Ureter (tissue), 1 donor: ENCODE measurements at places on chromosomes 7 and 10. TPM values are rescaled to one million over a fixed set of nuclear protein-coding genes. Genes with fewer than 3 reads are reported as not detected.
A peak's percentile ranks its signal among the peaks of the same experiment; 100 is the strongest.

GRCh38 chr7:33107136-33108066 is 1.8 kb downstream of the RP9 start:
- DNase-seq = no peak

GRCh38 chr7:977326-978048 is 2.1 kb upstream of the COX19 start:
- DNase-seq = no peak

GRCh38 chr10:70255329-70256299 is 22.4 kb upstream of the PPA1 start:
- DNase-seq = no peak

DNA sequence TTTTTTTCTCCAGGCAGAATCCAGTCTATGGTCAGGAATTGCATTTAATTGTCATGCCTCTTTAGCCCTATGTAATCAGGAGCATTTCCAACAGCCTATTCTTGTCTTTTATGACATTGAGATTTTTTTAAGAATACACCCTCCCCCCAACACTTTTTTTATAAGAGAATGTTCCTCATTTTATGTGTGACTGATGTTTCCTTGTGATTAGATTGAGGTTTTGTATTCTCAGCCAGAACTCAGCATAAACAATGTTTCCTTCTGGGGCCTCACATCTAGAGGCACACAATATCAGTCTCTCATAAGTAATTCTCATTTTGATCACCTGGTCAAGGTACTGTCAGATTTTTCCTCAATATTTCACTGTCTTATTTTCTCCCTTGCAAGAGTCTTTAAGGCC is 193.4 kb upstream of the PDE1C start:
- DNase-seq = no peak

GRCh38 chr10:64648915-64649314 is 1127.7 kb downstream of the REEP3 start:
- no peak for DNase-seq

DNA sequence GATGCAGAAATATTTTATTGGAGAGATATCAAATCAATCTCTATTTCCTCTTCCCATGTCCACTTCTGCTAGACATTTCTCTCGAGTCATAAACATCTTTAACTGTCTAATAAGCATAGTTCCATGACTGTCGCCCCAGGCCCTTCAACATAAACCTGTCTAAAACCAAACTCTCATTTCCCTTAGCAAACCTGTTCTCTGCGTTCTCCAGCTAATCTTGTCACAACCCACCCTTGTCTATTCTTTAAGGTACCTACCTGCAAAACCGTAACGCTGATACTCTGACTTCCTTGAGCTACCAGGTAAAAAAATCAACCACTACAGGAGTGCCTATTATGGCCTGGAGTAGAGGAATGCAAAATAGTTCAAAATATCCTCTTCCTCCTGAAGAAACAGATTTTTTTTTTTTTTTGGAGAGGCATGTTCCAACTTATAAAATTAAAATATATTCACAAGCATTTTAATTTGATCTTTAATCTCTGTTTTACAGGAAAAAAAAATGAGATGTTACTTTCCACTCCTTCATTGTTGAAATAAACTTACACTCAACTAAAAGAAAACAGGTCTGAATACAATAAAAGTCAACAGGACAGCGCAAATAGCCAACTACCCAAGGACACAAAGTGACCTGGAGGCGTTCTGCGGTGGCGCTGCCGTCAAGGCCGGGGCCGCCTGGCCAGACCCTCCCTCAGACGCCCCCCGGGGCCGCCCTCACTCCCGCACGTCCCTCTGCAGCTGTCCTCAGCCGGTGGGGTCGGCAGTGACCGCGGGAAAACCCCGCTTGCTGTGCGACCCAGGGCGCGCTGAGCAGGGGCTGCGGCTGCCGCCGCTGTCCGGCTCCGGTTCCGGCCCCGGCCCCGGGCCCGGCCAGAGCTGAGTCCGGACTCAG is 765 bp downstream of the SLC25A40 start:
- DNase-seq = peak; percentile 44

DNA sequence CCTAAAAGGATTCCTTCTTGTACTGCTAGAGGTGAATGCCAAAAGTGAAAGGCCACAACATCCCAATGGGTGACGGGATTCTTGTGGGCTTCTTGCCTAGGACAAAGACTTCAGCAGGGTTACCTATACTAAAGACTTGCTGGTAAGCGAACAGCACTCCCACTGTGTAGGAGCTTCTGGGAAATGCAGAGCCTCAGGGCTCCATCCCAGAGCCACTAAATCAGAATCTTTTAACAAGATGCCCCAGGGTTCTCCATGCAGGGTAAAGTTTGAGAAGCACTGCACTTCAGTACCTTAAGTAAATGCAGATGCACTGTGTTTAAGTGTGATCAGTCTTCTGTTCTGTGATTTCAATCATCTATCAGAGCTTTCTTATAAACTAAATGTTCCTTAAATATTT is 266.9 kb upstream of the KLF14 start:
- DNase-seq = no peak

- no peak for DNase-seq
Measured at GRCh38 chr7:151682831-151683614, 163.3 kb upstream of the RHEB start.

- peak; percentile 73 for DNase-seq
Measured at GRCh38 chr7:25894902-25895791, 256.9 kb upstream of the NFE2L3 start.

- DNase-seq = no peak
Measured at GRCh38 chr10:6423004-6423403, 157.1 kb downstream of the PRKCQ start.

DNA sequence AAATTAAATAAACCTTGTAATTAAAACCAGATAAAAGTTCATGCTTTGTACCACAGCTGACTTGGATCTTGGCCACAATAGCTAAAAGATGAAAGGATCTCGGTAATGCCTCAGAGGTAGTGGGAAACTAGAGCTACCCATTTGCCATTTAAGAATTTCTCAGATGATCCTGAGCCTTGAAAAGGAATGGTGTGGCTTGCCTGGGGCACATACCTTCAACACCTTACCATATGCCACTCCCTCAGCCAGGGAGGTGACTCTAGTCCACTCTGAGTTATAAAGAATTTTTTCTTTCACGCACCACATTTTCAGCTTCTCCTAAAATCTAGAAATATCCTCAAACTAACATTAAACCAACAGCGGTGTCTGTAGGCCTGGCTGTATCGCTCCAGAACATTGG is 516.3 kb upstream of the TEX47 start:
- no peak for DNase-seq

- no peak for DNase-seq
Measured at GRCh38 chr7:96276019-96276418, 45.9 kb downstream of the SLC25A13 start.

DNA sequence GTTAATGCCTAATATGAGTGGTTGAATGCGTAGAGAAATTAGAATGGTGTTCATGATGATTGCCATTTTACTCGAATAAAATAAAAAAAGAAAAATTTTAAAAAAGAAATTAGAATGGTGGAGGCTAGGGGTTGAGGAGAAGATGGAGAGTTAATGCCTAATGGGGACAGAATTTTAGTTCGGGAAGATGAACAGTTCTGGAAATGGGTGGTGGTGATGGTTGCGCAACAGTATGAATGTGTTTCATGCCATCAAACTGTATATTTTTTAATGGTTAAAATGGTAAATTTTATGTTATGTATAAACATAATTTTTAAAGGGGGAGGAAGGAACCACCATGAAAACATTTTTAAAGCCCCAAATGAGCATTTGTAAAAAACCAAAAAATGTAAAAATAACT is 140.1 kb upstream of the AGK start:
- no peak for DNase-seq

DNA sequence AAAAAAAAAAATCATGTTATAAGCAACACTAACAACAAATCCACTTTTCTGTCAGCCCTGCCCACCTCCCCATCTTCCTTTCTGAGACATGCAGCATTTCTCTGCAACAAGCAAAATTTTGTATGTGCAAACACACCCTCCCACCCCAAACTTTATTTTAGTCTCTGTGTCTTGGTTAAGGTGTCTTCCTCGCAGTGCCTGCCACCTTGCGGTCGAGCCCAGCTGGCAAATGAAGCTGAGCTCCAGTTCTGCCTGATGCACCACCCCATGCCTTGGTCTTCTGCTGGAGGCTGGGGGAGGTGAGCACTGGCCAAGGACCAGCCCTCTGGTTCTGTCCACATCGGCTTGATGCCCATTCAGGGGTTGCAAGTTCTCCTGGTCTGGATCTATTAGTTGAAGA is 206.3 kb downstream of the MGMT start:
- DNase-seq = no peak

DNA sequence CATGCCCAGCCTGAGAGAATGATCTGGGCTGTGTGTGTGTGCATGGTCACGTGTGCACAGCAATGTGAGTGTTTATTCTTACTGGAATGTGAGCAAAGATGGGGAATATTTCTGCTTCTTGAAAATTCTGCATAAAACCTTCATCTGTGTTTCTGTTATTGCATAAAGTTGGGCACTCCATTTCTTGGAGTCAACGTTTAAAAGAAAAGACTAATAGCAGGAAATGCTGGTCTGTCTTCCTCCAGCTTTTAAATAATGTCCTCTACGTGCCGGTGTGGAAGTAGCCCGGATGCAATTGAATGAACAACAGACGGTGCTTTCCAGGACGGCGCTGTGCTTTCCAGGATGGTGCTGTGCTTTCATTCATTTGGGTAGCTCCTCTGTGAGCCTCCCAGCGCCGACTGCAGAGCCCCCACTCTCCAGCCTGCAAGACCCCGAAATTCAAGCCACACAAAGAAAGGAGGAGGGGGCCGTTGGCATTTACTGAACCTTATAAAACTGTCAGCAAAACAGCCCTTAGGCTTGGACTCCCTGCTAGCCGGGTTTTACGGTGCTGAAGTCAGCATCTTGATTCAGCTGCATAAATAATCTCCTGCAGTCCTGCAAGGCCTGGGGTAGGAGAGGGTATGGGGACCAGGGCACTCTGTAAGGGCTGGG is 158.2 kb upstream of the PRKCQ start:
- DNase-seq = no peak

DNA sequence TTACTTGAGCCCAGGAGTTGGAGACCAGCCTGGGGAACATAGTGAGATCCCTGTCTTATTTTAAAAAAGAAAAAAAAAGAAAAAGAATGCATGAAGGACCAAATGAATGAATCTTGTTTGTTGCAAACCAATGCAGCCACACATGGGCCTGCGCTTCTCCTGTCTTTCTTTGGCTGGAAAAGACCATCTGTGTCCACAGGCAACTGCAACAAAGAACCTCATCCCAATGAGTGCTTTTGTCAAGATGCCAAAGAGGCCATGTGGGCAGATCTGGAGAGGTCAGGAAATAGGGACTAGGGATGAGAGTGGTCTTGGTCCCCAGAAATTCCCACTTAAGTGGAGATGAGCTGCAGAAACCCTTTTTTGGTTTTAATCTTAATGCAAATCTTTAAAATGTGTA is 49.8 kb upstream of the DUSP5 start:
- no peak for DNase-seq

- DNase-seq = no peak
Measured at GRCh38 chr7:123601530-123601929, at the start of gene ASB15. TSS of gene ASB15 (plus strand) at chr7:123601821. CDS start at chr7:123614503, 12,682 bp downstream.

- peak; percentile 41 for DNase-seq
Measured at GRCh38 chr10:130924138-130924819, 387.2 kb downstream of the TCERG1L start.

GRCh38 chr7:95871075-95871848 is 98.9 kb downstream of the DYNC1I1 start:
- peak; percentile 44 for DNase-seq

GRCh38 chr10:75730847-75731246 is 299.4 kb downstream of the LRMDA start:
- DNase-seq = no peak

DNA sequence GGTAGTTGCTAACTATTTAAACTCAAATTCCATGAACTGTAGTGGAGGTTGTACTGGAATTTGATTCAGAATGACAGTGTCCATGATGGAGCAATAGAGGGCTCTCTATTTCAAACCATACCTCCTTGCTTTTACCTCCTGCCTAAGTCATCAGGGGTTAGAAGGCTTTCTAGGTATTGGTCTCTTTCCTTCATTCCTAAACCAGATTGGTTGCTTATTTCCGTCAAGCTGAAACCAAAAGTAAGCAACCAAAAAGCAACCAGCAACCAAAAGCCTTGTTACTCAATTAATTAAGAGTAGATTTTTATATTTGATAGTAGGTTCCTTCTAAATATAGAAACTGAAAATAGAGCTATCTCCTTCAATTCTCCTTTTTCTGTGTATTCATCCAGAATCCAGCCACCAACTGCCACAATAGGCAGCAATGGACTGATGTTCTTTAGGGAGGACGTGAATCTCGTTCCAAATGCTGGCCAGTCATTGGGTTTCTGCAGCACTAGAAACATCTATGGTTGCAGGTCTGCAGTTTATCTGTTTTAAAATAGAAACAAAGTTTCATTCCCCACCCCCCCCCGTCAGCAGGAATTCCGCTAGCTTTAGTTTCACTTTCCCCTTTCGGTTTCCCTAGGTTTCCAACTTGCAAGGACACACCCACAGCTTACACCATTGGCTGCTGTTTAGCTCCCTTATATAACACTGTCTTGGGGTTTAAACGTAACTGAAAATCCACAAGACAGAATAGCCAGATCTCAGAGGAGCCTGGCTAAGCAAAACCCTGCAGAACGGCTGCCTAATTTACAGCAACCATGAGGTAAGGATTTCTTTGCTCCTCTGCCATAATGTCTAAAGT is at the start of gene IFIT1:
Gene IFIT1, plus strand, starts transcription at position 717 of the 850 bp plus-strand sequence. Its CDS starts 90 bp downstream, at position 807.
- DNase-seq = peak; percentile 54

GRCh38 chr10:127610816-127611215 is 61.7 kb downstream of the NPS start:
- no peak for DNase-seq

- no peak for DNase-seq
Measured at GRCh38 chr7:131596785-131597184, 40.4 kb upstream of the PODXL start.

DNA sequence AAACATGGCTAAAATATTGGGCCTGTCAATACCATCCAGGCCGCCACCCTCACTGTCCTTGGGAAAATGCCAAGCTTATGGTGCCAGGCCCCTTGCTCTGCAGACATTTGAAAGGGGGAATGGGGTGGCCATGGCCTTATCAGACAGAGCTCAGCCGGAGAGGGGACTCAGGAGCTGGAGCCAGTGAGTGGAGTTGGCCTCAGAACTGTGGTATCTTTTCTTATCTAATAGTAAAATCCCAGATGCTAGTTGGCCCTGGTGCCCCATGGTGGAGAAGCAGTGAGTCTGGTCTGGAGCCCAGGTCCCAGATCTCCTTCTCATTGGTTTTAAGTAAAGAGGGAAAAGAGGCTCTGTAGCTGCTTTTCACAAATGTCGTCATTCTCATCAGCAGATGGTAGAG is 49.6 kb upstream of the SORCS3 start:
- no peak for DNase-seq

GRCh38 chr7:116957874-116958273 is 4.6 kb downstream of the ST7 start:
- DNase-seq = no peak

GRCh38 chr7:34087892-34088891 is 182.9 kb downstream of the BMPER start:
- no peak for DNase-seq

The RBP4 gene
- 3.3 TPM for total RNA-seq

The GJC3 gene
- not detected for total RNA-seq

The NPY4R2 gene
- total RNA-seq = not detected

The LOXL4 gene
- total RNA-seq = 3.0 TPM

The ADAP1 gene
- 20.6 TPM for total RNA-seq

The MMD2 gene
- total RNA-seq = not detected

The CALHM1 gene
- total RNA-seq = not detected

The C10orf88 gene
- 10.7 TPM for total RNA-seq

The WAC gene
- total RNA-seq = 126 TPM

The ANKRD61 gene
- total RNA-seq = not detected
